Stimulated activated CD4-positive, alpha-beta T cell treated with anti-CD3 and anti-CD28 coated beads, Interleukin-15, amount 100 ng/mL, for 1 hour (primary cell): ENCODE measurements at places on chromosomes 3 and 15.

- no peak for DNase-seq
These were observed 78.1 kb upstream of the PRICKLE2 start for GRCh38 chr3:64303401-64303800.

GRCh38 chr3:19885468-19885867 is 48.5 kb downstream of the EFHB start:
- DNase-seq = no peak

DNA sequence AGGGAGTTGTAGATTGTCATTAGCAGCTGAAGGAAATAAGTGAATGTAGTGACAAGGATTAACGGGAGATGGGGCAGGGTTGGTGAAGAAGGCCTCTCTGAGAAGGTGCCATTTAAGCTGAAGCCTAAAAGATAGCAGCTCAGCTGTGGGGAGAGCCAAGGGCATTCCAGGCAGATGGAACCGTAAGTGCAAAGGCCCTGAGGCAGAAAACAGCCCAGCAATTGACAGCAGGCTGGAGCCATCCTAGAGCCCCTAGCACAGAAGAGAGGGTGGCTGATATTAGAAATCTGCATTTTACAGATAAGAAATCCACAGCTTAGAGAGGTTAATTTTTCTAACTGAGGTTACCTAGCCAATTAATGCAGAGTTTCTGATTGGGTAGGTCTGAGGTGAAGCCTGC is 374.5 kb upstream of the PROK2 start:
- no peak for DNase-seq

GRCh38 chr3:115651599-115651998 is 28.3 kb downstream of the GAP43 start:
- no peak for DNase-seq

GRCh38 chr15:100681335-100681746 is 79.0 kb downstream of the ASB7 start:
- DNase-seq = no peak

DNA sequence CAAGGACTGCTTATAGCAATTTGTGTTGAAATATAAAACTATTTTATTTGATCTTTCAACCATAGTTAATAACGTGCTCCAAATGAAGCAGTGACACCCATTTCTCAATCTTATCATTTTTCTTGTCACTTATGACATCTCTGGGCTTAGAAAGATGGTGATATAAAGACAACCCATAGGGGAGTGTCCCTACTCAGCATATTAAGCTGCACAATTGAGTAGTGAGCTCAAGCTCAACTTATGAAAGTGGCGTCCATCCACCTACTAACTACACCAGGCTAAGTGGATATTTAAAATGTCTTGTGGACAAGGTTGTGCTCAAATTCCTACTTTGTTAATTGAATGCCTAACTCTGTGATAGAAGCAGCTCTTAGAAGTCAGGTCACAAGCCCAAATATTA is 46.7 kb downstream of the SLC9C1 start:
- no peak for DNase-seq

DNA sequence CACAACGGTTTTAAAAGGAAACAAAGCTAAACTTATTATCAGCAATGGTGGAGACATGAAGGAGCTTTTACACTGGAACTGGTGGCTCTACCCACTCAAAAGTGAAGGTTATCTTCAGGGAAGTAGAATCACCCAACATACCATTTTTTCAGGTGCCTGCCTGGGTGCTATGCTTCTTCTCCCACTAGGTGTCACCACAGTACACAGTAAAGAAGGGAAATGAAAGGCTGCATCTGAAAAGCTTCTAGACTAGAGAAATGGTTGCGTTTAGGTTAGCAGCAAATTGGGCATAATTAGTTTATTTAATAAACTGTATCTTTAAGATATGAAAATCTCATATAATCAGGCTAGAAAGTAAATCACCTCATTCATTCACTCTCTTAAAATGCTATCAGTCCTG is 47.0 kb upstream of the SELENOK start:
- no peak for DNase-seq

DNA sequence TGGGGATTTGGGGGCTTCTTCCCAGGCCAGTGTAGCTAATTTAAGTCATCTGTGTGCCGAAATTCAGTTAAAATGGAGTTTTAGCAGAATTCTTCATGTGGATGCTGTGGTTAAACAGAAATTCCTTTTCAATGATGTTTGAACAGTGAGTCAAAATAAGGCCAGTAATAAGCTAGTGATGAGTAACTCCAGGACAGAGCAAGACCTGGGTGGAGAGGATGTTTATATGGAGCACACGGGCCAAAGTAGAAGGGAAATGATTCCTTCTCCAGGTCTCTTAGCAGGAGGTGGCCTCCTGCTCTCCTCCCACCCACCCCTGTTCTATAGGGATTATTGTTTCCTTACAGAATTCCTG is 31.9 kb upstream of the UACA start:
- DNase-seq = no peak

- no peak for DNase-seq
These were observed 38.1 kb upstream of the SPPL2A start for GRCh38 chr15:50803479-50804180.

DNA sequence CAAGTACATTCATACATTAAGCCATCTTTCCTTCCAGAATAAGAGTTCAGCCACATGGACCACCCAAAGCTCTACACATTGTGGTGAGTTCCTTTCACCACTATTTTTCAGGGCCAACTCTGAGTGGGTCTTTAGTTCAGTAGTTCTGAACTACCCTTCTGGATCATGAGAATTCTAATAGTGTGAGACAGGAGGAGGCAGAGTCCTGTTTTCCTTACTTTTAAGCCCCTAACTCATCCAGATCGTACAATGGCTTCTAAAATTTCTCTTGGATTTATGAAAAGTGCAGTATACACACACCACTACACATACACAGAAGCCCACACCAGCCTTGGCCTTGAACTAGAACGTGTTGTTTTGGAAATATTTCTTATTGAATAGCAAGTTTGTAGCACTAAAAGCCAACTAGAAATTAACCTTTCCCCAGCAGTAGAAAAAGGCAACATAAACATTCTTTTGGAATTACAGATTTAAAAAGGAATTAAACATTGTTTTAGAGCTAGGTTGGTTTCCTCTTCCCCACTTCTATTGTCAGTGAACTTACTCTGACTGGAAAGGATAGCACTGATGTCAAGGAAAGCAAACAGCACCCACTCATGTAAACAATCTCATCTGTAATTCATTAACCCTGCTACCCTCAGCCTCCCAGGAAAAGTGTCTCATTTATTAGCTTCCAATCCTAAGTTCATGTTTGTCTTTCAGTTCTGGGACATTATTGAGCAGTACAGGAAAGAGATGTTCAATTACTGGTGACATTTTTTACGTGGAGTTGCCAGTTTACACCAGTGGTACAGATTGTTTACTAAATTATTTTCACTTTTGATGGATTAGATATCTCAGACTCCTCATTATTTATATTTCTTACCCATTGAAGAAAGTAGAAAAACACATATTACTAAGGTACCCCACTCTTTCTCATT is 95.7 kb upstream of the AGTR1 start:
- DNase-seq = no peak

DNA sequence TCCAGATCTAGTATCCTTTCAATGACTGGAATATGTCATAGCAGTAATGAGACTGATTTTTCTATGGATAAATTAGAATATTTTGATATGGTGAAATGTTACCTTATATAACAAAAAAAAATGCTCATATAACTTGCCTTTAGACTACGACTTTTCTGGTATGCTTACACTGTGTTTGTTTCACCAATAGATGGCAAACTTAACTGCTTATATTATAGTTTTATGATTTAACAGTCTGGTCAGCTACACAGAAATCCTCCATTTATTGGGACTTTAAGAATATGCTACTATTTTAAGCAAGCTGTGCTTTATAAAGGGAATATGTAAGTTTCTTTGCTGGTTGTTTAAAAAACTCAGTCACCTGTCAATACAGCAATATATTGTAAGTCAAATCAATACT is 205.6 kb downstream of the VGLL3 start:
- no peak for DNase-seq

DNA sequence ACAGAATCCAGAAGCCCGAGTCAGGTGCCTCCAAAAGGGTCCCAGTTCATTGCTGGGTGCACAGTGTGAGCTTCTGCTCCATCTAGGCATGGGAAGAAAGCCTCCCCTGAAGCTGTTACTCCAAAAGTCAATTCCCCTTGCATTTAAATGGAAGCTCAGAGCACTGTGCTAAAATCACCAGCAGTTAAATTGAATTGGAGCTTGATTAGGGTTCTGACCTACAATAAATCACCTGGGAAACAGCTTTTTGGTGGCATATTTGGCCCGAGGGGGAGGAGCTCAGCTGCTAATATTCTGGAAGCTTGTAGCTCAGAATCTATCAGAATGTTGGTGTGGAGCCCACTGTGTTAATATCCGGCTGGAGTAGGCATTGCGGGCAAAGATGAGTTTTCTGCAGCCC is 87.1 kb upstream of the RGMA start:
- DNase-seq = no peak

DNA sequence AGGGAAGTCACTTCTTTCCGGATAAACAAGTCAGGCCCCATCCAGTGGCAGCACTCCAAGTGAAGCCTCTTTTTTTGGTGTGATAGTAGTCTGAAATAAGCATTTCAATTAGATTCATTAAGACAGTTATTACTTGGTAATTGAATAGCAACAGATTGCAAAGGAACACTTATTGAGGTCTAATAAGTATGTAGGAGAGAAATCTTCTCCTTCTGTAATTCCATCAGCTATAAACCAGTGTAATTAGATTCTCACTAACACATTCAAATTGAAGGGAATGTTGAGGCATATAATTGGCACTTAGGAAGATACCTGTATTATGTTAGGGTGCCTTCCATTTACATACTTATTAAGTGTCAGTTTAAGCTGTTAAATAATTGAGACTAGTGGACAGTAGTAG is 73.9 kb downstream of the SEMA6D start:
- DNase-seq = no peak

DNA sequence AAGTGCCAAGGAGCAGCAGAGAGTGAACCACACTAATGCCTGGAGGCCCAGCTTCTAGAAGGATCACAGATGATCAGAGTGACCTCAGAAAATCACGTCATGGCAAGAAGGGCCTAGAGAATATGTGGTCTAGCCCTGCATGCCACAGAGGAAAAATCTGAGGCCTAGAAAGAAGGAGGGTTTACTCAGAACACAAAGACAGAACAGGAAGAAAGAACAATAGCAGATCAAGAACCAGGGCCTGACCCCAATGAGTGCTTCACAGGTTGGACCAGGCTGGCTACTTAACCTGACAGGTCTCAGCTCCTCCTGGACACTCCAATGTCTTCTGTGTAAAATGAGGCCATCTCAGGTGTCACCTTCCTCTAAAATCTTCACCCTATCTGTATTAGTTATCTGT is 14.2 kb downstream of the RAB6B start:
- DNase-seq = no peak

- no peak for DNase-seq
These were observed 728.3 kb upstream of the SGO1 start for GRCh38 chr3:20914310-20914709.

- DNase-seq = no peak
These were observed 193.3 kb upstream of the PROK2 start for GRCh38 chr3:71978150-71978721.

DNA sequence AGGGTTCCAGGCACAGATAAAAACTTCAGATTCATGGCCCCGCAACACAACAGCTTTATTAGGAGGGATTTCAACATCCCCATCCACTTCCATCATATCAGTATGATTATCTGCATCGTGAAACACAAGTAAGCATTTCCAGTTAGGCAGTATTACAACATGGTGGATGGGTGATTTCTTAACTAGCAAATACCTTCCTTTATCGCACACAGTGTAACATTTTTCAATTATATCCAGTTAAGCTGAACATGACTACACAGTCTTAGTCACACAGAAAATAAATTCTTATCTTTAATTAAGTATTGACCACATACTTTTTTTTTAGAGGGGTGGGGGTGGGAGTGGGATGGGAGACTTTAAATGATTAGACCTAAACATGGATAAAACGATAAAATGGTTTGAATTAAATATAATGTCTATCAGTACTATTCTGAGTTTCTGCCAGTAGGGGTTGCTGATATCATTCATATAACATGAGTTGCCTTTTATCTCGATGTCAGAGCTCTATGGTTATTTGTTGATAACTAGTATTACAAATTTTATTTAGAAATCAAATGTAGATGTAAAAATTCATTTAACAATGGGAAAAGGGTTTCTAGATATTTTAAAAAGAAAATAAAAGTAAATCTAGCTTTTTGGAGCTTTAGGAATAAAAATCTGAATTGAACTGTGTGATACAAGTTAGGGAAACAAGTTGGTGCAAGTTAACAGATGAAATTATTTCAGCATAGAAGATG is 146.6 kb downstream of the TBL1XR1 start:
- DNase-seq = no peak

- DNase-seq = no peak
These were observed 168.8 kb downstream of the ECT2 start for GRCh38 chr3:172919297-172919683.

- DNase-seq = no peak
These were observed 278.4 kb downstream of the OCA2 start for GRCh38 chr15:27820722-27821121.
